ENCODE measurements at places on chromosomes 3 and 15. TPM values are rescaled to one million over a fixed set of nuclear protein-coding genes. Genes with fewer than 3 reads are reported as not detected.

Gene DOCK3
- total RNA-seq, result 0.89 TPM

Gene ANKRD34C
- total RNA-seq, result not detected

Gene PIK3CA
- total RNA-seq, result 35.9 TPM

Gene TGM4
- total RNA-seq, result not detected

Gene ALCAM
- 49.3 TPM for total RNA-seq

Gene MYO5C
- total RNA-seq, result 8.0 TPM

Gene GOLGA6L4
- 2.9 TPM for total RNA-seq

Gene ACTR8
- total RNA-seq, result 27.7 TPM

Gene SCAMP5
- total RNA-seq, result 3.2 TPM

Gene PARP3
- total RNA-seq, result 3.7 TPM

DNA sequence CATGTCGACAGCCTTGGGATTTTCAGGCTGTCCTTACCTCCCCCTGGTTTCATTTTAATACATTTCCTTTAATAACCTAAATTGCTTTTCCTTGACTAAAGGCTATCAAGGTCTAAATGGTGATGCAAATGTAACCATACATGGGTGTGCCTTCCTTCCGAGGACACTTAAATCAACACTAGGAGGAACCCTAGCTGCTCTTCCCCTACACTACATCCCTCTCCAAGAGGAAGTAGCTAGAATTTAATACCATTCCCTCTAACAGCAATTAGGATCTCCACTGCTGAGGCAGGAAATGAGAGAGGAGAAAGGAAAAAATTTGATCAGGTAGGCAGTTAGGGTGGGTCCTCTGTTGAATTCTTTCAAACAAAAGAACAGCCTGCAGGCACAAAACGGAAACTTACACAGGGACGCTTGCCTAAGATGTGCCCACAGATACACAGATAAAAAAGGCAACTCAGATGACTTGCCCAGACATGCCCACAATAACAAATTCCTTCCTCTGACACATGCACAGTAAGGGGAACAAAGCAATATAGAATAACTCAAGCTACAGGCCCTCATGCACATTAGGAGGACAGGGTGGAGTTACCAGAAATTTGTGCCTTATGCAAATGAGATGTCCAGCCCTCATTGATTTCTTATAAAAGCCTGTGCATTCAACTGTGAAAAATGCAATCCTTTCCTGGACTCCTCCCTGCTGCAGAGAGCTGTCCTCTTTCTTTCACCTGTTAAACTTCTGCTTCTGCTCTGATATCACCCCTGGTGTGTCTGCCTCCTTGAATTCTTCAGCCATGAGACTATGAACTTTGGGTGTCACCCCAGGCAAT lies 1024.4 kb upstream of the CADM2 start:
- no peak for DNase-seq

DNA sequence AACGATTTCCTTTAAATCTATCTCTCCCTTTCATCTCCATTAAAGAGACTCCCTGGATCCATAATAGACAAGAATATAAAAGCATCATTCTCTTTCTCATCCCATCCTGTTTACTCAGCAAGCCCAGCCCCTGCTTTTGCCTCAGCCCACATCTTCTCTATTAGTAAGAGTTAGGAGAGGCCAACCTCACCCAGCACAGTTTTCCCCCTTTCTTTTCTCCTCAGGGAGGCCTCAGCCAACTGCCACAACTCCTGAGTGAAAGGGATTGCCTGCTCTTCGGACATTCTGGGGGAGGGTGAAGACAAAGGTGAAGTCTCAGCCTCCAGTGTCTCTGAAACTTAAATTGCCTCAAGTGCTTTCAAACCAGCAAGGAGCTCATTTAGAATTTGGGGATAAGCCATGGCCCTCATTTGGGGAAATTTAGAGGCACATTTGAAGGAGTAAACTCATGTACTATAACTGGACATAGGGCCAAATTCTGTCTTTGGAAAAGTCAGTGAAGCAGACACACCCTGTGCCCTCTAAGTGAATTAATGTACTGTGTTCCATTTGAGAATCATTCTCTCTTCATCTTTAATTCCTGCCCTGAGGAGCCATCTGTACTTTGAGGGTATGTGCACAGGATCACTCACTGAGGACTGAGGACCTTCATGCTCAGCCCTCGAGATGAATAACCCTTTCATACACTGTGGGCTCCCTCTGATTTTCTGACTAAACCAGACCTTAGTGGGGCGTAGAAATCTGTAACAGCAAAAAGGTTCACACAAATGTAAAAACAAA lies 82.5 kb downstream of the SOX2 start:
- DNase-seq, result no peak

DNA sequence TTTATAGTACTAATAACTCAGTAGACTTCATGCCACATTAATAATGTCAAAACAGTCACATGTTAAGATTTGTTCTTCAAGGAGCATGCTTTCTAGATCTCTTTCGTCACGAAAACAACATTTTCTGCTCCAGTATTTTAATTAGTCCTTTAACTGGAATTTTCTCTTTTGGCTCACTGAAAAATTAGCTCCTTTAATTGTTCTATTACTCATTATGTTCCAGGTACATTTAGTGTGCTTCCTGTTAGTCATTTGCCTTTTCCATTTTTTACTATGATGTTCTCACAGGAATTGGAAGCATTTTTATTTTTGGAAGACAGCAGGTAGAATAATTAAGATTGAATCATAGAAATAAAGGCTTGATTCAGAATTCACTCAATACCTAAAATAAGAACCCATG lies 111.2 kb downstream of the SLC9A9 start:
- DNase-seq, result no peak

GRCh38 chr15:100281096-100281917 lies 60.5 kb downstream of the ADAMTS17 start:
- DNase-seq, result no peak

DNA sequence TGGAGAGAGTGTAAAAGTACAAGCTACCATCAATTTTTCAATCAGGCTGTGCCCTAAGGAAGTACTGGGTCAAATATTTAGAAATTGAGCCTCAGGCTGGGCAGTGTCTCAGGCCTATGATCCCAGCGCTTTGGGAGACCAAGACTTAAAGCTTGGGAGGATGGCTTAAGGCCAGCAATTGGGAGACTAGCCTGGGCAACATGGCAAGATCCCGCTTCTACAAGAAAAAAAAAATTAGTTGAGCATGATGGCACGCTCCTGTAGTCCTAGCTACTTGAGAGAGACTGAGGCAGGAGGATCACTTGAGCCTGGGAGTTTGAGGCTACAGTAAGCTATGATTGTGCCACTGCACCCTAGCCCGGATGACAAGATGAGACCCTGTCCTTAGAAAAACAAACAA lies 2.0 kb upstream of the UBP1 start:
- no peak for DNase-seq

DNA sequence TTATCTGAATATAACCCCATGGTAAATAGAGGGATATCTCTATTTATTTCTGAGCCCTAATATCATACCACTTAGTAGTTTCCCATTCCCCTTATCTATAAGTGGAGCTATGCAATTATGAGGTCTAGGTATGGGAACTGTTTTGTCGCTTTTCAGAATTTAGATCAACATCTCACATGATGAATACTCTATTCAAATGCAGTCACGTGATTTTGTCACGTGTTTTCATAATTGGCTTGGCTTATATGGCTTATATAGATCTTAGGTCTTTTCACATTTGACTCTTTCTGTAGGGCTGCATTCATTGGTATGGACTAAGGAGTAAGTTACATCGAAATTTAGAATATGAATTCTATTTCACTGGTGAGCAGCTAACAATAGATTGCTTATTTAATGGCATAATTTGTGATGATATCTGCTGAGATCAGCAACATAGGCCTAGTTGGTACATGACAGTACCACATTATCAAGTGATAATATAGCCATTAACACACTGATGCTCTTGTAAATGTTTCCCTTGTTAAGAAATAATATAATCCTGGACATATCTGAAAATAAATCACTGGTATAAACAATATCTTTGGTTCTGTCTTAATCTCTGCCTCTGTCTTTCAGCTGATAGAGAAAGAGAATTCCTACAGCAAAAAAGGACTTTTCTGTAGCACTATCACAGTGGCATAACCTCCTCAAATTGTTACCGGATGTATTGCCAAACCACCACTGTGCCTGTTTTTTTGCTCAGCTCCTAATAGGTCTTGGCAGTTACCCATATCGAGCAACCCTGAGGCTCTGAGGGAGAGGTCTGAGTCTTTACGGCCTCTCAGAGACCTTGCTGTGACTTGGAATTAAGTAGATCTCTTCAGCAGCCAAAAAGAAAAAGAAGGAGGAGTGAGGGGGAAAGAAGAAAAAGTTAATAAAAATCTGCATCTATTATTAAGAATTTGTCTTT lies 357.1 kb downstream of the ZPLD1 start:
- no peak for DNase-seq

DNA sequence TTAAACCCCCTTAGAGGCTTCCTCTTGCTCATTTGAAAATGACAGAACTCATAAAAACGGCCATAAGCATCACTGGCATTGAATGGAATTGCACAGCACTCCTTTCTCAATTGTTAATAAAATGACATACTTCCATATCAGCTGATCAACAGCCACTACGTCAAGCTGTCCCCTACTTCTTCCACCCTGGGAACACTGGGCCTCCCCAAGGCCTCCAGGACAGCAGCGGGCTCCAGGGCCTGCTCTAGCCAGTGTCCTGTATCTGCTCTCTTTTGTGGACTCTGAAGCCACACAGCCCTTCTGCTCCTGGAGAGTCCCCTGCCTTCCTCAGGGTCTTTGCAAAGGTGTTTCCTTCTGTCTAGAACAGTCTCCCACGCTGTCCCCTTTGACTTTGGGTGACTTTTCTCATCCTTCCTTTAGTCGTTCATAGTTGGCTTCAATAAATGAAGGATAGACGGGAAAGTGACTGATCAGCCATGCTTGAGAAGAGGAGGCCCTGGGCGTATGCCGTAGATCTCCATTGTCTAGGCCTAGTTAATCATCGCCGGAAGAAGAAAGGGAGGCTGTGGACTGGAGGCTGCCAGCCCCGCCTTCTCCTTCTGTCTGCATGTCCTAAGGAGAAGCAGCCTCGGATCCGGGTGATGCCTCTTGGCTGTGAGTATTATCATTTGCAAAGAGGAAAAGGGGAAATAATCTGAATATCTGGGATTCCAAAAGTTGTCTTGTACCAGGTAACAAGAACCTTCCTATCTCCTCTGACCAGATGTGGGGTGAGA lies 4.7 kb upstream of the THSD4 start:
- no peak for DNase-seq

GRCh38 chr3:121661376-121661775 lies 673 bp upstream of the HCLS1 start:
- no peak for DNase-seq

DNA sequence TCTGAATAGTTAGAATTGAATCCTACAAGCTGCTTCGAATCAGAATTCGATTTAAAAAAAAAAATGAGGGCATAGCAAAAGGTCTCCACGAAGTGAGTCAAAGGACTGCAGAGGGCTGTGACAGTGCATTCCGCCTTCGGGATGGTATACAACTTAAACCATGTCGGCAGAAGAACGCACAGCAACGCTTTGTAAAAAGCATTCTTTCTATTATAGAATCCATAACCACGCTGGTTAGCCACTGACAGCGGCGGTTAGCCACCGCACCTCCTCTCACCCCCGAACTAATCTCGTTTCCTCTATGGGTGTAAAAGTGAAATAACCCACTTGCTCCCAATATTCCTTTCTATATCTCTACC lies 664 bp upstream of the PIK3CA start:
- DNase-seq, result no peak

GRCh38 chr3:12135029-12135657 lies 23.6 kb downstream of the TIMP4 start:
- peak; percentile 52 for DNase-seq

Data from skin of body (tissue), 3 donors.